ENCODE measurements at places on chromosomes 3 and 15.
A peak's percentile ranks its signal among the peaks of the same experiment; 100 is the strongest.

DNA sequence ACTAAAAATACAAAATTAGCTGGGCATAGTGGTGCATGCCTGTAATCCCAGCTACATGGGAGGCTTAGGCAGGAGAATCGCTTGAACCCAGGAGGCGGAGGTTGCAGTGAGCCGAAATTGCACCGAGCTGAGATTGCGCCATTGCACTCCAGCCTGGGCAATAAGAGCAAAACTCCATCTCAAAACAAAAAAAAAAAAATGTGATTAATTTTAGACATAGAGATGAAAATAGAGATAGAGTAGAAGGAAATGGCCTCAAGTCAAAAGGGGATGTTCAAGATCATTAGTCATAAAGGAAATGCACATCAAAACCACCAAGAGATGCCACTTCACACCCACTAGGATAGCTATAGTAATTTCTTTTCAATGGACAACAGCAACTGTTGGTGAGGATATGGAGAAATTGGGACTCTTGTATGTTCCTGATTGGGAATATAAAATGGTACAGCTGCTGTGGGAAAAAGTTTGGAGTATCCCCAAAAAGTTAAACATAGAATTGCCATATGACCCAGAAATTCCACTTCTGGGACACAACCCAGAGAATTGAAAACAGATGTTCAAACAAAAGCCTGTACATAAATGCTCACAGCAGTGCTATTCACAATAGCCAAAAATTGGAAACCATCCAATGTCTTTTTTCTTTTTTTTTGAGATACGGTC is 55.4 kb downstream of the ABHD2 start:
- DNase-seq, result no peak

- no peak for DNase-seq
Measured at GRCh38 chr3:152301745-152302181, 33.0 kb downstream of the MBNL1 start.

DNA sequence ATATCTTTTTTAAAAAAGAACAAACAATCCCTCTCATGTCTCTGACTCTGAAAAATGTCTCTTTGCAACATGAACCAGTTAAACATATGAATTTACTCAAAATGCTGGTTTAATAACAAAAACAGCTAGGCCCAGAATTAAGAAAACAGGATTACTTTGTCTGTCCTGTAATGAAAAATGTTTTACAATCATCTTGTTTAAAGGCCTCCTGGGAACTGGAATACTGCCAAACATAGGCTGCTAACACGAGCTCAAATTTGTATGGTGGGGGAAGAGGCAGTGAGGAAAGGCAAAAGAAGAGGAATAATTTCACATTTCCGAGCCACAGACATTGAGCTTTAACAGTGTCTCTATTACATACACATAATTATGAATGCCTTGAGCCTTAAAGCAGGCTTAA is 61.7 kb upstream of the PPIB start:
- DNase-seq, result no peak

- no peak for DNase-seq
Measured at GRCh38 chr15:42088801-42089640, 5.3 kb downstream of the PLA2G4D start.

DNA sequence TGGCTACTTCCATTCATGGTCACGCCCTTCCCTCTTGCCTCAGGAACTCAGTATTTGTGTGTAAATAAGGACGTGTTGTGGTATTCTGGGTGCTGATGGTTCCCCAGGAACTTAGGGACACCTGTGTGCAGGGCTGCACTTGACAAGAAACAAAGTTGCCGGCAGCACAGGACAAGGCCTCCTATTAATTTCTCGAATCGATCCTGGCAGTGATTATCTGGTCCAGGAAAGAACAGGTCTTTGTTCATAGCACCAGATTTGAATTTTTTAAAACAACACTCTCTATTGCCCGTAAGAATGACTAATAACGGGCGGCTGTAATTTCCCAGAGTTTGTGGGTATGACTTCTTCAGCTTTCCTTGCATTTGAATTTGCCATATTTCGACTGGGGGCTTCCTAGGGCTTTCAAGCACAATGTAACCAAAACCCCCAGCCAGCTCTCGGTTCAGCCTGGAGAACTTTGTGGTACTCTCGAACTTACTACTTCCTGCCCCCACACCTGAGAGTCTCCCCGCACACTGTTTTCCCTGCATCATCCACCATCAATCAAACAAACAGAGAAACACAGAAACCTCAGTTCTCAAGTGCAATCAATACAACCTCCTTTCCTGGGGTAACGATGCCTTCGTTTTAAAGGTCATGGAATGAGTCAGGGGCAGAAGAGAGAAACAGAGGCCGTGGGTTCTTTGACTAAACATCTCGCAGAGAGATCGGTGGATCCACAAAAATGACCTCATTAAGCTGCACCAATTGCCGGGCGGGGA is 241.7 kb upstream of the ICE2 start:
- DNase-seq, result peak; percentile 25

DNA sequence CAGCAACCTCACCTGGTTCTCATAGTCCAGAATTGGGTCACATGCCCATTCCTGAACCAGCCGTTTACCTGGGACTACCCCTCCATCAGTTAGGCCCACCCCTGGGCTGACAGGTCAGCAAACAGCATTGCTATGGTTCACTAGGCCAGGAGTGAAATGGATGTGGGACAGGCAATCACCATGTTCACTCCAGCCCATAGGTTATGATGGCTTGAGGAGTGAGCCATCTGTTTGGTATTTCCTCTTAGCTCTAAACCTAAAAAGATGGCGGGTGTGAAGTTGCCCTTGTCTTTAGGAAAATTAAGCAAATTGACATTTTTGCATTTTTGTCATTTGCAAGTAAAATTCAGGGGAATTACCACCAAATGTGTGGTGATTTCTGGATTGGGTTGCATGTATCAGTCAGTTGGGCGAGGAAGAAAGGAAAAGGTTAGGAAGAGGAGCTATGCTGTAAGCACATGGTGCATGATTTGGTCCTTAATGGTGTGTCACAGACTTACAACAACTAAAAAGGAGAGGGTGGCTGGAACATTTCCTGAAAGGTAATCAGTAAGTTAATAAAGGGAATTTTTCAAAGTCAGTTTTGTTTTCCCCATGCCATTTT is 17.2 kb downstream of the NXPE3 start:
- DNase-seq, result no peak

Data from GM10248 (cell line).